ENCODE measurements at places on chromosomes 11 and 22. TPM values are rescaled to one million over a fixed set of nuclear protein-coding genes. Genes with fewer than 3 reads are reported as not detected.

CARD18 gene
- 3.2 TPM for total RNA-seq

THYN1 gene
- 54.9 TPM for total RNA-seq

GRCh38 chr11:86442420-86442819, 67.7 kb downstream of the CCDC81 start:
- no peak overlapping the region for H3K27ac ChIP-seq
- no peak for DNase-seq

SMC1B gene
- not detected for total RNA-seq

DNA sequence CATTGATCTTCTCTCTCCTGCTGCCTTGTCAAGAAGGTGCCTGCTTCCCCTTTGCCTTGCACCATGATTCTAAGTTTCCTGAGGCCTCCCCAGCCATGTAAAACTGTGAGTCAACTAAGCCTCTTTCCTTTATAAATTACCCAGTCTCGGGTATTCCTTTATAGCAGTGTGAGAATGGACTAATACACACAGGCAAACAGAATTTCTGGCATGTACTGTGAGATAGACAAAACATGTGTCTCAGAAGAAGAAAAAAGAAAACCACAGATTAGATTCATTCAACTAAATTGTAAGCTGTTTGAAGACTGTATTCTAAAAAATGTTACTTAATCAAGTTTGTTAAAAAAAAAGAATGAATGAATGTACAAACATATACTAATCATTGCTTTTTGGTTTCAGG, 1.5 kb upstream of the MMP20 start:
- no peaks in the 10 kb centered on the region for H3K36me3 ChIP-seq
- no peaks in the 10 kb centered on the region for H3K4me1 ChIP-seq
- no peak for DNase-seq
- H3K27me3 ChIP-seq, result no peaks in the 10 kb centered on the region

- no peak for DNase-seq
- no peak overlapping the region for H3K27ac ChIP-seq
- H3K36me3 ChIP-seq, result no peaks in the 10 kb centered on the region
- H3K27me3 ChIP-seq, result peaks cover 2% of the 10 kb centered on the region
- no peaks in the 10 kb centered on the region for H3K4me1 ChIP-seq
Observed at GRCh38 chr11:15617126-15617525, 502.4 kb downstream of the INSC start.

ASPHD2 gene
- 0.64 TPM for total RNA-seq
